ENCODE measurements at places on chromosomes 3 and 15. TPM values are rescaled to one million over a fixed set of nuclear protein-coding genes. Genes with fewer than 3 reads are reported as not detected.

Gene ST8SIA2
- total RNA-seq = not detected

DNA sequence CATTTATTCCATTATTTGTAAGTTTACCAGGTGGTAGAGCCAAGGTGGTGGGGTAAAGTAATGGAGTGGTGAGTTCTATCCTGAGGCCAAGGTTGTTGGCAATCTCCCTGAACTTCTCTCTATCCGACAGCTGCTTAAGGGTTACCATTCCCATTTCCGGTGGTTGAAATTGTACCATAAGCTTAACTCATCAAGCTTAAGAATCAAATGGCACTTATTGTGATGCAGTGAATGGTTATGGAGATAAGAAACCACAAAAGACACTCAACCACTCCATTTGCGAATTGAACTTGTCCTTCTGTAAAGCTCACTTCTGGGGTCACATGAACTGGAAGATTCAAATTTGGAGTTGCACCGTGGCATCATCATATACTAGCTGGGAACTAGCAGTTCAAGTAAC is 287.4 kb upstream of the SLCO3A1 start:
- DNase-seq = no peak

DNA sequence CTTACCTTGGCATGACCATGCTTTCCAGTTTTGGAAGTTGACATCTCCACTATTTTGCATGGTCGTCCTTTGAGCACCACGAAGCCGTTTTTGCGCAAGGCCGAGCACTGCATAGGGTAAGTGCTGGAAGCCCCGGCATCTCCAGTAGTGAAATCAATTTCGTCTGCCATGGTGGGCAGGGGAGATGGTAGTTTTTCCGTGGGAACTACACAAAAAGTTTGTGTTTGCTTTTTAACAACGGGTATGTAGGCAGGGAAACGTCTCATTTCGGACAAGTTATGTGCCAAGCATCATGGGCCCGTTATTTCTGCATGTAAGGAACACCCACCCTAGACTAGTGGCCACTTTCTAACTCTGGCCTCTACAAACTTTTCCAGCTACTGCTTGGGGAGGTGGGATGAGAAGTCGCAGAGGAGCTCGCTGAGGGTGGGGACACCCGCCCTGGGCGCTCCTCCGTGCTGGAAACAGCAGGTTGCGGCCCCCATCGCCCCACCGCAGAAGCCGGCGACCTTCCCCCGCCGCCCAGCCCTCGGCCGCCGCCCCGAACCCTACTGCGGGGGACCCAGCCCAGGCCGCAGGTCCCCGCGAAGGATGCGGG is 701 bp downstream of the EIF5A2 start:
- DNase-seq = peak; percentile 12

- DNase-seq = no peak
Measured at GRCh38 chr3:64438812-64439211, 213.5 kb upstream of the PRICKLE2 start.

DNA sequence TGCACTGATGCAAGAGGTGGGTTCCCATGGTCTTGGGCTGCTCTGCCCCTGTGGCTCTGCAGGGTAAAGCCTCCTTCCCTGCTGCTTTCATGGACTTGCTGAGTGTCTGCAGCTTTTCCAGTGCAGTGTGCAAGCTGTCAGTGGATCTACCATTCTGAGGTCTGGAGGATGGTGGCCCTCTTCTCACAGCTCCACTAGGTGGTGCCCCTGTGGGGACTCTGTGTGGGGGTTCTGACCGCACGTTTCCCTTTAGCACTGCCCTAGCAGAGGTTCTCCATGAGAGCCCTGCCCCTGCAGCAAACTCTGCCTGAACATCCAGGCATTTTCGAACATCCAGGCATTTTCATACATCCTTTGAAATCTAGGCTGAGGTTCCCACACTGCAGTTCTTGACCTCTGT is 329.8 kb upstream of the NAALADL2 start:
- DNase-seq = no peak

DNA sequence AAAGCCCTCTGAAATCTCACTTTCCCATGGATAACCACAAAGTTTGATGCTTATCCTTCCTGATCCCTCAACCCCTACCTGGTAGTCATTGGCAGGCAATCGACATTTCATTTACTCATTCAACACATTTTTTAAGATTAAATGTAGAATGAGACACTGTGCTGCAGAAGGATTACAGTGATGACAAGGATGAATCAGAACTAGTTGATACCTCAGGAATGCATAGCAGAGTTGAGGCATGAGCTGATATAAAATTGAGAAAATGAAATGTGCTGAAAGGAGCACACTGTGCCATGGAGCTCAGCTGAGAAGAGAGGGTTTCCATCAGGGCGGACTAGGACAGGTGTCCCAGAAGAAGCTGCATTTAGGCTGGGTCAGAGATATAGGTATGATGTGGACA is 48.9 kb upstream of the ACTL6A start:
- no peak for DNase-seq

DNA sequence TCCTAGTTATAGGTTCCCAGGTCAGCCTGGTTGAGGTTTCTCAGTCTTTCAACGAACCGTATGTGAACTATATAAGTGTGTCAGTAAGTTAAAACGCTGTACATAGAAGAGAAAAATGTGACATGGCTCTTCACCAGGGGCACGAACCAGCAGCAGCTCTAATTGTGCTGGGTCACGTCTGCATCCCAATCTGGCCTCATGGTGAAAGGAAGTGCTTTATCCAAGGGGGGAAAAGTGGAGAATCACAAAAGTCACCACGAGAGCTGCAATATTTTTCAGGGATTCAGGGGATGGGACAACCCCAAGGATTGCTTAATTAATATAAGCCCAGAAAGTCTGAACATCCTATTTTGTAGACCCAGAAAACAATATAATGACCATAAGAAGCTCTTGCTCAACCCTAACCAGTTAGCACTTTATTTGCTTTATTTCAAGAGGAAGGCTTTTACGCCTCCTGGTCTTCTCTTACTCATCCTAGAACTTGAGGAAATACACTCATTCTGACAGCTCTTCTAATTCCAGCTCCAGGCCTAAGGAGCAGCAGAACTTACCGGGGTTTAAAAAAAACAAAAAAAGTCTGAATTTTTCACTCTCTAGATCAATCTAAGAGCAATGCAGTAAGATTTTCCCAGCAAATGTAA is 16.5 kb downstream of the ANXA2 start:
- DNase-seq = peak; percentile 38

Measured in A172 (cell line).